ENCODE measurements at places on chromosomes 3 and 15.

DNA sequence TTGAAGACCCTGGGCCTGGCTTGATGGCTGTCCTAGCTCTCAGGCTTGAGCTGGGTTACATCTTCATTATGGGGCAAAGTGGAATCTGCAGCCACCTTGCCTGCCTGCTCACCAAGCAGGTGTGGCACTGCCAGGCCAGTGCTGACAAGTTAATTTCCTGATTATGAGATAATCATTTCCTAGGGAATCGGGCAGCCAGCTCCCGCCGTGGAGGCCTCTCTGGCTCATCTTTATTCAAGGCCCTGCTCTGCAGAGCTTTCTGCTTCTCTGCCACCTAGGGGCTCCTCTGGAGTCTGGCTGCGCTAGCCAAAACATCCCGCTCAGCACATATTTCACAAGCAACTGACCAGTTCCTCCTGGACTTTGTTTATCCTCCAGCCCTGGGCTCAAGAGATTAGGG, 9.9 kb downstream of the LOXL1 start:
- peak; percentile 75 for DNase-seq
- no peaks in the 10 kb centered on the region for H3K36me3 ChIP-seq
- H3K27me3 ChIP-seq, result no peaks in the 10 kb centered on the region
- H3K4me3 ChIP-seq, result no peak overlapping the region
- H3K27ac ChIP-seq, result no peak overlapping the region

DNA sequence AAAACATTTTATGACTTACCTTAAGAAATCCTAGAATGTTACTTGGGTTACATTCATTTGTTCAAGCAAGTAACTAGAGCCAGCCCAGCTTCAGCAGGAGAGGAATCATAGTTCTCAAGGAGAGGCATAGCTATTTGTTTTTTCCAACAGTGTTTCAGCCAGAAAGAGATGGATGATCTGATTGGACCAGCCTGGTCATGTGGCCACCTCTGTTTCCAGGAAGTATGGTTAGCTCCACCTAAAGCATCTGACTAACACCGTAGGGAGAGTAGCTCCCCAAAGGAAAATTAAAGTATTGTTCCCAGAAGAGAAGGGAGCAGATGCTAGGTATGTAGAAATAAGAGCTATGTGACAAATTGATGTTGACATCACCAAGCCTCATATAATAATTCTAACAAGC, 417.1 kb downstream of the TAFA4 start:
- no peaks in the 10 kb centered on the region for H3K4me1 ChIP-seq
- no peak overlapping the region for H3K4me3 ChIP-seq
- no peaks in the 10 kb centered on the region for H3K27me3 ChIP-seq
- DNase-seq, result no peak
- H3K27ac ChIP-seq, result no peak overlapping the region

GRCh38 chr15:70340494-70340870, 242.8 kb upstream of the TLE3 start:
- H3K27me3 ChIP-seq, result no peaks in the 10 kb centered on the region
- H3K36me3 ChIP-seq, result no peaks in the 10 kb centered on the region
- no peak overlapping the region for H3K4me3 ChIP-seq
- no peaks in the 10 kb centered on the region for H3K4me1 ChIP-seq
- no peak overlapping the region for H3K27ac ChIP-seq
- no peak for DNase-seq

- H3K4me1 ChIP-seq, result no peaks in the 10 kb centered on the region
- H3K4me3 ChIP-seq, result no peak overlapping the region
- no peaks in the 10 kb centered on the region for H3K27me3 ChIP-seq
- no peaks in the 10 kb centered on the region for H3K36me3 ChIP-seq
- H3K27ac ChIP-seq, result no peak overlapping the region
Observed at GRCh38 chr3:87219611-87220010, 7.5 kb upstream of the CHMP2B start.

GRCh38 chr15:87901926-87902690, 354.4 kb downstream of the NTRK3 start:
- no peaks in the 10 kb centered on the region for H3K27me3 ChIP-seq
- no peaks in the 10 kb centered on the region for H3K4me1 ChIP-seq
- no peak for DNase-seq
- no peaks in the 10 kb centered on the region for H3K36me3 ChIP-seq
- no peak overlapping the region for H3K27ac ChIP-seq
- no peak overlapping the region for H3K4me3 ChIP-seq

Measured in kidney (tissue), 22 donors.